ENCODE measurements at places on chromosomes 7 and 10. TPM values are rescaled to one million over a fixed set of nuclear protein-coding genes. Genes with fewer than 3 reads are reported as not detected.

SPDYE1 gene
- total RNA-seq = not detected

GRCh38 chr10:69351589-69351988 lies 65.1 kb downstream of the TACR2 start:
- no peak for DNase-seq
- H3K27me3 ChIP-seq = no peaks in the 10 kb centered on the region
- peaks cover 15% of the 10 kb centered on the region for H3K36me3 ChIP-seq
- H3K4me3 ChIP-seq = no peak overlapping the region

GRCh38 chr10:4766454-4766853 lies 59.6 kb upstream of the AKR1E2 start:
- H3K4me1 ChIP-seq = peaks cover 79% of the 10 kb centered on the region
- peak overlapping the region; percentile 99 for H3K27ac ChIP-seq
- peak; percentile 37 for DNase-seq

DNA sequence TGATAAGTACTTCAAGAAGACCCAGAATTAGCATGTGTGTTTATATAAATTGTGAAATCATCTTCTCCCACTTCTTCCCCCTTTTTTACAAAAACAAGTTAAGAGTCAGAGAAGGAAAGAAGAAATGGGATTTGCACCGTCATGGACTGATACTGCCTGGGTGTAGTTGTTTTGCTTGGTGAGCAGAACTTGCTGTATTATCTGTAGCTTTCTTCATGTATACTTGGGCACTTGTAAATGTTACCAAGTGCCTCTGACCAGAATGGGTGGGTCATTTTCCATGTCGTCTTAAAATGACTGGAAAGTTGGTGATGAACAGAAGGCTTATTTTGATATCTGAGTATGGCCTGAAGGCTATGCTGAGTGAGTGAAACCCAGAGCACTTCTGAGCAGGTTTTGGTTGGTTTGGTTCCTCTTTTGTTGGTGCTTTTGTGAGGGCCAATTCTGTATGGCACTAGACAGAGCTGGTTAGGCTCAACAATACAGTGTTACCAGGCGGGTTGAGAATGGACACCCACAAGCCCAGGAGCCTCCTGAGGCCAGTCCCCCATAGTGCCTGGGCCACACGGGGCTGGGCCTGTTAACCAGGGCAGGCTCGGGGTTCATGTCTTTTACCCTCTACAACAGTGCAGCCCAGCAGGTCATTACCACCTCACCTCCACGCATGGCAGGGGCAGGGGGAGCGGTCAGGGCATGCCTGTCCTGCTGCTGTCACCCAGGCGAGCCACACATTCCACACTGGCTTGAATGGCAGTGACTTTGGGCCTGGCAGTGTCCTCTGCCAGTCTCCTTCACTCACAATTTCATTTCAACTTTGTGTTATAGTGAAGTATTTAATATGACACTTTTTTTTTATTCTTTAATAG lies 115.1 kb downstream of the CCNY start:
- H3K4me1 ChIP-seq = peaks cover 40% of the 10 kb centered on the region
- no peaks in the 10 kb centered on the region for H3K36me3 ChIP-seq
- no peaks in the 10 kb centered on the region for H3K27me3 ChIP-seq
- no peak for DNase-seq

CDHR3 gene
- 9.8 TPM for total RNA-seq

DNA sequence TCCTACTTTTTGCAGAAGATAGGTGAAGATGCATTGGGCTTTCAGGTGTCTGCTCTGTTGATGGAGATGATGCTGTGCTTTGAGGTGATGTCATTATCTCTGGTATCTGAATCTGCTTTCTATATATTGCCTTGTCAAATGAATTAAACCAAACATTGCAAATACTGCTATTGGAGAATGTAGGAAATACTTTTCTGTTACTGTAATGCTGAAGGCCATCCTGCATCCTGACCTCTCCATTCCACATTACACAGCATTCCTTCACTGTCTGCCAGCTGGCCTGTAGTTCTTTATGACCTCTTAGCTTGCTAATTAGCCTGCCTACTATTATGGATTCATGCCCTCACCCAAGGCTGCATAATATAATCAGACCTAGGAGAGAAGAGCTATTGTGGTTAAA lies 73.2 kb downstream of the VCL start:
- DNase-seq = no peak
- H3K4me1 ChIP-seq = peaks cover 14% of the 10 kb centered on the region
- H3K27ac ChIP-seq = no peak overlapping the region
- H3K27me3 ChIP-seq = no peaks in the 10 kb centered on the region
- peaks cover 58% of the 10 kb centered on the region for H3K36me3 ChIP-seq
- H3K4me3 ChIP-seq = no peak overlapping the region

DNA sequence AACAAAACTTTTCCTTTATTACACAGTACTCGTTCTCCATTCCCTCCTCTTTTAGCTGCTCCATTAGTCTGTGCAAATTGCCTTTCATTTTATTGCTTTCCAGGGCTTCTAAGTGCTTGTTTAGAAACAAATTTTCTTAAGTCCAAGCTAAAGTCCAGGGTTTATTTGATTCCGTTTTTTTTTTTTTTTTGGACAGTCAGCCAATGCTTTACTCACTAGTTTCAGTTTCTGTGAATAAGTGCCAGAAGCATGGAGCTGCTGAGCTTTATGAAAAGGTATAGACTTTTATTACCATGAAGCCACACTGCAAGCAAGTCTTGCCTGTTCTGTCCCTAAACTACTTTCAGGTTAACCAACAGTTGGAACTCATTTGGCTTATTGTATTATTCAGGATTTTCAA lies 455.0 kb downstream of the GFRA1 start:
- H3K27me3 ChIP-seq = no peaks in the 10 kb centered on the region
- H3K27ac ChIP-seq = no peak overlapping the region
- no peak overlapping the region for H3K4me3 ChIP-seq
- DNase-seq = no peak

GRCh38 chr10:71659111-71659634 lies 60.4 kb downstream of the C10orf105 start:
- no peaks in the 10 kb centered on the region for H3K27me3 ChIP-seq
- DNase-seq = no peak
- no peaks in the 10 kb centered on the region for H3K4me1 ChIP-seq
- no peak overlapping the region for H3K27ac ChIP-seq

FBXW4 gene
- total RNA-seq = 18.8 TPM

RARRES2 gene
- total RNA-seq = not detected

EBLN1 gene
- total RNA-seq = not detected

GJD4 gene
- 0.33 TPM for total RNA-seq

BMI1 gene
- total RNA-seq = 119 TPM

GRCh38 chr10:119410361-119411116 lies 132.0 kb downstream of the RGS10 start:
- no peak for DNase-seq
- no peaks in the 10 kb centered on the region for H3K4me1 ChIP-seq
- H3K4me3 ChIP-seq = no peak overlapping the region
- no peak overlapping the region for H3K27ac ChIP-seq

- DNase-seq = no peak
- H3K27ac ChIP-seq = no peak overlapping the region
- no peaks in the 10 kb centered on the region for H3K4me1 ChIP-seq
- no peaks in the 10 kb centered on the region for H3K27me3 ChIP-seq
These were observed 83.1 kb downstream of the SNX10 start for GRCh38 chr7:26374647-26375373.

DNA sequence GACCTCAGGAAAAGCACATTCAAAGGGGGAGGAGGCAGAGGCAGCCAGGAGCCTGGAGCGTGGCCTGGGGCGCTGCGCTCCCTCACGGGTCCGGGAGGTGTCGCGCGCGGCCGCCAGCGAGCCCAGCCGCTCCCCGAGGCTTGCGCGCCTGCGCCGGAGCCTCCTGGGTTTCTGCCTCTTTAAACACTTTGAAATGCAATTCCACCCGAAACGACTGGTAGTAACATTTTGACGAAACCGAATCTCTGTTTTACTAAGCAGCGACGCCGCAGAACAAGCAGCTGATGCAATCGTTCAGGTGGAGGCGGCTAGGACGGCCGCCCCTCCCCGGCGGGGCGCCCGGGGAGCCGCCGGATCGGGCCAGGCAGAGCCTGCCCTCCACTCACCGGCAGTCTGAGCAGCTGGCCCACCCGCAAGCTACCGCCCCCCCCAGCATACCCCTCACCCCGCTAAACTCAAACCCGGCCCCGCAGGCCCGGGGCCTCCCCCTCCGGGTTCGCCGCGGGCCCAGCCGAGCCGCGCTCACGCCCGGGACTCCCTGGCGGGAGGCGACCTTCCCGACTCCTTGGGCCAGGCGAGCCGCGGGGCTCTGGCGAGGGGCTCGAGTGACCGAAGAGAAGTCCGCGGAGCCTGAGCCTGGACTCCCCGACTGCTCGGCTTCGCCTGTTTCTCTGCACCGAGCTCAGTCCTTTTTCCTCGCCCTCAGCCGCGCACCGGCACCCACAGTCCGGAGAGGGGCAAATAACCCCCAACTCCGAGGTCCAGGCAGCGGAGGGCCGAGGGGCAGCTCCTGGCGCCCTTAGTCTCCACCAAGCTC lies 3.2 kb downstream of the MKX start:
- H3K4me1 ChIP-seq = peaks cover 16% of the 10 kb centered on the region
- H3K36me3 ChIP-seq = no peaks in the 10 kb centered on the region
- peak; percentile 75 for DNase-seq
- peak overlapping the region; percentile 68 for H3K27ac ChIP-seq

DNA sequence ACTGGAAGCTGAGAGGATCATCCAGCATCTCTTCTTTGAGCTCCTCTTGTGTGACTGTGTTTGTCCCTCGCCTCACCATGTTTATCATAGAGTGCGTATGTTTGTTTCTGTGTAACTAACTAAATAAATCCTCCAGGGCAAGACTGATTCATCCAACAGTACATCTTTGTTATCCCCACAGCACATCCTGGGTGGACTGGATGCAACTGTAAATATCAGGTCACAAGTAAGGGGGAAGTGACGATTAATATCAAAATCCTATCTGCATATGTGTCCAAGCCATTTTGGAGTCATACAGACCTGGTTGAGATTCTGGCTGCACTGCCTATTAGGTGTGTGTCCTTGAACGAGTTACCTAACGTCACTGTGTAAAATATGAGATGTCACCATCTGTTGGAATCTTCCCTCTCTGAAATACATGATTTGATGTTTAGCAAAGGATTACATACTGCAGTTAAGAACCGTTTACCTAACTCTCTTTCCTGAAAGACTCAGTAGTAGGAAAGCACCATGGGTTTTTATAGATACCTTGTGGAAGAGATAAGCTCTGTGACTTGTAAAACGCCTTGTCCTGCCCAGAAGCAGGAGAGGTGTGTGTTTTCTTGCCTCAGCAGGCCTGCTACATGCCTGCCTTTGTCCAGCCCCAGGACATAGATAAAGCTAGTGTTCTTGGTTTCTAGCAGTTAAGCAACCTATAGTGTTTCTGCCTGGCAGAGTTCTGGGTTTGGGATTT lies 25.8 kb downstream of the WBP1L start:
- peak; percentile 85 for DNase-seq
- peak overlapping the region; percentile 90 for H3K27ac ChIP-seq
- no peaks in the 10 kb centered on the region for H3K27me3 ChIP-seq
- peaks cover 18% of the 10 kb centered on the region for H3K4me1 ChIP-seq
- no peaks in the 10 kb centered on the region for H3K36me3 ChIP-seq
